Uterine smooth muscle cell (primary cell): ENCODE measurements at places on chromosomes 5 and 9. TPM values are rescaled to one million over a fixed set of nuclear protein-coding genes. Genes with fewer than 3 reads are reported as not detected.

Gene TMOD1
- 0.44 and 0.87 TPM in 2 replicates for total RNA-seq

Gene HMMR
- total RNA-seq = 28.1 and 99.1 TPM in 2 replicates

Gene TAF9
- total RNA-seq = 59.6 and 75.0 TPM in 2 replicates

Gene CCDC107
- total RNA-seq = 23.6 and 24.0 TPM in 2 replicates

Gene UGT3A1
- not detected in 2 replicates for total RNA-seq

Gene TMEM174
- total RNA-seq = not detected in 2 replicates

Gene ASS1
- total RNA-seq = 45.8 and 186 TPM in 2 replicates

Gene CMYA5
- 3.0 and 3.7 TPM in 2 replicates for total RNA-seq

Gene SHROOM1
- total RNA-seq = 3.9 and 6.3 TPM in 2 replicates

Gene ESM1
- total RNA-seq = 84.6 and 212 TPM in 2 replicates

Gene CCDC69
- 1.5 and 2.0 TPM in 2 replicates for total RNA-seq

Gene ARL14EPL
- total RNA-seq = 0.89 TPM in 1 of 2 replicates, not detected in the other

Gene OLFML2A
- 17.4 and 39.5 TPM in 2 replicates for total RNA-seq

Gene PCDHGA6
- total RNA-seq = 1.7 and 3.2 TPM in 2 replicates

Gene POLR3G
- total RNA-seq = 20.0 and 40.8 TPM in 2 replicates
